Activated T-cell treated with anti-CD3 and anti-CD28 coated beads, Interleukin-2, amount 50 U/mL, for 24 hours (primary cell): ENCODE measurements at places on chromosomes 6 and 20.

DNA sequence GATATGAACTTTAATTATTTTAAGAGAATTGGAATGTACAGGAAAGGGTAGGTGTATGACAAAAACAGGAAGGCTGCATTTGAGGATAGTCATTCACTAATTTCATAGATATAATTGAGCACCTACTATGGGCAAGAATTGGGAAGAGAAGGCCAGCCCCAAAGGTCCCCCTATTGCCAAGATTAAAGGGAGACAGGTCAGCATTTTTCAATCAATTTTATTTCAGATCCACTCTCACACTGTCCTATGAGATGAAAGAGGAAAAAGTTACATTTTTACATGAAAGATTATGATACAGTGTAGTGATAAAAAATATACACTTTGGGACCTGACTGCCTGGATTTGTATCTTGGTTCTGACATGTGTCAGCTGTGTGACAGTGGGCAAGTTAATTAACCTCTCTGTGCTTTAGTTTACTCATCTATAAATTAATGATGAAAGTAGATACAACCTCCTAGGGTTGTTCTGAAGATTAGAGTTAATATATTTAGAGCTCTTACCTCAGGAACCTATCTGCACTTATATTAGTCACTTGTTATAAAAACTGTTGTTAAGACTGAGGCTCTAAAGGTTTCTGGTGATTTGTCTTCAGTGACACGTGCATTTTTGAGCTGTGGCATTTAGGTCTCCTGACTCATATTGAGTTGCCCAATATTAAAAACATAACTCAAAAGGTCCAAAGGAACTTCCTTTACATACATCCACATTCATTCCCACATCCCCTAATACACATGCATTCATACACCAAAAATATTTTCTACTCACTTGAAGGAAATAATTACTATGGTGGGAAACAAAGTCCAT is 45.7 kb downstream of the SCGN start:
- DNase-seq, result no peak

DNA sequence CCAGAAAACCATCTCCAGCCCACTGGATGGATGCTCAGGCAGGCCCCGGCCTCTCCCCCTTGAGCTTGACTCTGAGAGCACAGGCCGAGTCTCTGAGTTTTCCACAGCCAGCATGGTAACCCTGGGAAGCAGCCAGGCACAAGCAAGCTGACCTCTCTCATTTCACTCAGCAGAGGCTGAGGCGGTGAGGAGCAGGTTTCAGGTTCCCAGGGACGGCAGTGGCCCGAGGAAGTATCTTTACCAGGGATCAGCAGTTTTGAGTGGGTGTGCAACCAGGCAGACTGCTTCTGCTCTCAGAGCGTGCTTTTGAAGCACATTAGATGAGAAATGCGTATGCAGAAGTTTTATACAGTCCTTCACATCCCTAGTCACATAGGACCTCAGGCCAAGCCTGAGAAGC is 12.6 kb downstream of the HCK start:
- no peak for DNase-seq

DNA sequence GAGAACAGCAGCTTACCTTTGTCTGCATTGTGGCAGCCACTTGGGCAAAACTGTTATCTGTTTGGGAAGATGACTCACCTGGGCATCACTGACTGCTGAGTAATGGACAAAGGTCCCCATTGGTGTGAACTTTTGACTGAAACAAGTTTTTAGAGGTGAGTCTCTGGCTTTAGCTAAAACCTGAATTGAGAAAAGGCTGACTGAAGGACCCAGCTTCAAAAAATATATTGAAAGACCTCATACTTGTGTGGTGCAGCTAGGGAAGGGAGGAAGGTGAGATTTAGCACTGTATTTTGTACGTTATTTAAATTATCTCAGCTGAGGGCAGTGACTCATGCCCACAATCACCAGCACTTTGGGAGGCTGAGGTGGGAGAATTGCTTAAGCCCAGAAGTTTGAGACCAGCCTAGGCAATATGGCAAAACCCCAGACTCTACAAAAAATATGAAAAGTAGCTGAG is 4.5 kb upstream of the CITED2 start:
- no peak for DNase-seq

- no peak for DNase-seq
Measured at GRCh38 chr6:16711546-16712254, 49.6 kb downstream of the ATXN1 start.

DNA sequence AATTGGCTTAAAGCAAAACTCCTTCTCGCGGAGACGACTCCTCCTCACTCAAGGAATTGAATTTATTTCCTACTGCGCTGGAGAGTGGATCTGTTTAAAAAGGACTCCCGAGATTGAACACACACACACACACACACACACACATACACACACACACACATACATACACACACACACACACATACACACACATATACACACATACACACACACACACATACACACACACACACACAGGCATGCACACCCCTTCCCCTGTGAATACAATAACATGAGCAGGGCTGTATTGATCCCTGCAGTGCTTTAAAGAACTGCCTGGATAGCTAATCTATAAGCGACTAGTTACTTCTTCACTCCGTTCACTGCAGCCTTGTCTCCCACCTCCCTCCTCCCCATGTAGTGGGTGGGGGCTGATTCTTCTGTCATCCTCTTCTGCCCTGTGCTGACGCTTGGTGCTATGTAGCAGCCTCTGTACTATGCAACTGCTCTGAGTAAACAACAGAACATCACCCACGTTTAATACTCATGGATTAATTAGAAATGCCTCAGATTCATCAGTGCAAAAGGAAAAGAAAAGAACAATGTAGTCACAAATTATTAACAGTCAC is 549.0 kb downstream of the CDH26 start:
- DNase-seq, result no peak

DNA sequence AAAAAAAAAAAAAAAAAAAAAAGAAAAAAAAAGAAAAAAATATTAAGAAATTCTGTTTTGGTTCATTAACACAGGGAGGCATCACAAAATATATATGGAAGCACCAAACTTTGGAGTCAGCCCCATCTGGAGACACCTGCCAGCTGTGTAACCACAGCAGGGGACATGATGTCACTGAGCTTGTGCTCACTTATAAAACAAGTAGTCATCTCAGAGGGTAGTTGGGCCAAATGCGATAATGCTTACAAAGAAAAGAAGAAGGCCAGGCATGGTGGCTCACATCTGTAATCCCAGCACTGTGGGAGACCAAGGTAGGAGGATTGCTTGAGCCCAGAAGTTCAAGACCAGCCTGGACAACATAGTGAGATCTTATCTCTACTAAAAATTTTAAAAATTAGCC is 1.1 kb upstream of the BNIP5 start:
- DNase-seq, result no peak

- no peak for DNase-seq
Measured at GRCh38 chr6:119024111-119024510, 54.4 kb downstream of the FAM184A start.

GRCh38 chr6:119116712-119117281 is 38.3 kb upstream of the FAM184A start:
- DNase-seq, result no peak

GRCh38 chr20:24953621-24954133 is 4.6 kb downstream of the CST7 start:
- no peak for DNase-seq

- DNase-seq, result no peak
Measured at GRCh38 chr6:116158641-116159040, 32.7 kb upstream of the COL10A1 start.

GRCh38 chr6:52787917-52788316 is 15.7 kb downstream of the GSTA1 start:
- DNase-seq, result no peak

DNA sequence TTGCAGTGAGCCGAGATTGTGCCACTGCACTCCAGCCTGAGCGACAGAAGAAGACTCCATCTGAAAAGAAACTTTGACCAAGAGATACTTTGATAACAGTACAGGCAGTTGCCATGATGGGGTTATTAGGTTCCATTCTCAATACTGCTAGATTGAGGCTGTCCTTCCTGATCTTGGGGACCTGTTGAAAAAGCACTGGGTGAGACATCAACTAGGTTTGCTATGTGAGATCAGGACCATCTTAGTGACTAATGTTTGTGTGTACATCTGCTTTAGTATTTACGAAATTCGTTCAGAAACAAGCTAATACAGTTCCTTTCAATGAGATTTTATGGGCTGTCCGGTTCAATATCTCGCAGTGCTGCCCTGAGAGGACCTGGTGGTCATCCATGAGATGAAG is 2.6 kb downstream of the DSE start:
- DNase-seq, result no peak

GRCh38 chr6:33271117-33271467 is 584 bp downstream of the VPS52 start:
- DNase-seq, result no peak

GRCh38 chr20:49320460-49320859 is 42.6 kb upstream of the ZNFX1 start:
- no peak for DNase-seq

DNA sequence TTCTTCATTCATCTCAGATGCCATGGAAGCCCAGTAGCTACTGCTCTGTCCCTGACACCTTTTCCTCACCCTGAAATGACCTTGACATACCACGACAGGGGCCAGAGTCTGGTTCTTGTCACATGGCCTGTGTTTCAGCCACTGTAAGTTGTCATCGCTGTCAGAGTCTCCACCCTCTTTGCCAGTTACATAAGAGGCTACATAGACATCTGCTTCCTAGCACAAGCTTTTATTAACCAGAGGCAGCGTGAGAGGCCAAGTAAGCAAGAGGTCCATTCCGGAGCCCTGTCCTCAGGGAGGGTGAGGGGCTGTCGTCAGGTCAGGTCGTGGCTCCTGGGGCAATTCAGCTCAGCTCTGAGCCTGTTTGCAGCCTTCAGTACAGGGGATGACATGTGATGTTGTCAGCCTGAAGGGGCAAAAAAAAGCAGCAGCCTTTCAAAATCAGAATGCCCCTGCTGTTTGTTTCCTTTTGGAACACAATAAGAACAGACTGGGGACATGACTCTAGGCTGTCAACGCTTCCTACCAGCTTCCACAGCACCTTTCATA is 146.3 kb downstream of the MTFR2 start:
- DNase-seq, result no peak

GRCh38 chr20:48846516-48847492 is 19.0 kb upstream of the PREX1 start:
- peak; percentile 63 for DNase-seq

DNA sequence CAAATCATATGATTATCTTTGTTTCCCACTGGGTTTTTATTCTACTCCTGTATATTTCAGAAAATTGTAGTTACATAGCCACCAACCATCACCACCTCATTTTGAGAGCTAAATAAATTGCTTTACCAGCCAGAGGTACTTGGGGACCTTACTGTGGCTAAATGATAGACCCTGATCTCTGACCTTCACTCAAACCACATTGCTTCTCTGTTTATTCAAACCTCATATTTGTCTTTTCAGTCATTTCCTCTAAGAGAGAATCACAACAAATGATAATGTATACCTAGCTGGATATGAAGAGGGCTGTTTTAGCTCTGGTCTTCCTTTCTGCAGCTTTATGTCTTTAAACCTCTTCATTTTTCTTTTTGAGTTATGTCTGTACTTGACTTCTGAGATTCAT is 142.8 kb downstream of the ADGB start:
- no peak for DNase-seq

DNA sequence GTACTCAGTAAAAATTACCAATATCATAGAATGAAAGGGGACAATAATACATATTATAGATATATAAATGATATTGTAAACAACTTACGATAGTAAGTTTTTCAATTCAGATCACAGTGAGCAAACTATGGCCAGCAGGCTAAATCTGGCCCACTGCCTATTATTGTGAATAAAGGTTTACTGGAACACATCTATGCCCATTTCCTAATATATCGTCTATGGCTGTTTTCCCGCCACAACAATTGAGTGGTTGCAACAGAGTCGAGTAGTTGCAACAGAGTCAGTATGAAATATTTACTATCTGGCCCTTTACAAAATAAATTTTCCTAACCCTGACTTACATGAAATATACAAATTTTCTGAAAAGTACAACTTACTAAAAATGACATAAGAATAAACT is 297.3 kb upstream of the KCNQ5 start:
- no peak for DNase-seq

DNA sequence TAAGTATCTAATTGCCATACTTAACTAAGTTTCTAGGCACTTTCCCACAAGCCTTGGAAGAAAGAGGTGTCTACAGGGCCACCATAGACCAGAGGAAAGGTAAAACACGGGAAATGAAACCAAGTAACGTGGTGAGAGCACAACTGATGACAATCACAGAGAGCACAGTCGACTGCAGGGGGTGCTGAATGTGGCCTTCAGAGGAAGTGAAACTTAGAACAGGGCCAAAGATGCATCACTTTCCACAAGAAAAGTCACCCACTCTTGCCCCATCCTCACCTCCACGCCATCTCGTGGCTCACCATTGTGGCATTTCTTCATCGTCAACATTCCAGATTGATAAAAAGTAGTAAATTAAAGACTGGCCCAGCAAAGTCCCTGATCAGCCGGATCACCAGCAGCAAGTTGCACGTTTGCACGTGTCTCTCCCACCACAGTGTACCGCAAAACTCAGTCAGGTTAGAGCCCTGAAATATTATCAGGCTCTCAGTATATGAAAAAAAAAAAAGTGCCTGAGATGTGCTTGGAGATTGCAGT is 31.4 kb downstream of the HIVEP2 start:
- DNase-seq, result peak; percentile 75

GRCh38 chr6:154247119-154247861 is 109.3 kb downstream of the IPCEF1 start:
- DNase-seq, result no peak

DNA sequence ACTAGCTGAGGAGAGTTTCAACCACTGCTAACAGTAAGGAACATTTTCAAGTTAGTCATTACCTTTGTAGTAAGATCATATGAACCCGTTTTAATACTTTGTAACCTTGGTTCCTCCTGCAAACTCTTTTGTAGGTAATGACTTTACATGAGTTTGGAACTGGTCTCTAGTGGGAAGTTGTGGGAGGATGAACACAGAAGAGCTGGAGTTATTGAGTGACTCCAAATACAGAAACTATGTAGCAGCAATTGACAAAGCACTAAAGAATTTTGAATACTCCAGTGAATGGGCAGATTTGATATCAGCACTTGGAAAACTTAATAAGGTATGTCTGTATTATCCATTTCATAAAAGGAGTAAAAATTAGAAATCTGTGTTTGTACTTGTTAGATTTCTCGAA is 29.3 kb downstream of the DOP1A start:
- DNase-seq, result no peak

DNA sequence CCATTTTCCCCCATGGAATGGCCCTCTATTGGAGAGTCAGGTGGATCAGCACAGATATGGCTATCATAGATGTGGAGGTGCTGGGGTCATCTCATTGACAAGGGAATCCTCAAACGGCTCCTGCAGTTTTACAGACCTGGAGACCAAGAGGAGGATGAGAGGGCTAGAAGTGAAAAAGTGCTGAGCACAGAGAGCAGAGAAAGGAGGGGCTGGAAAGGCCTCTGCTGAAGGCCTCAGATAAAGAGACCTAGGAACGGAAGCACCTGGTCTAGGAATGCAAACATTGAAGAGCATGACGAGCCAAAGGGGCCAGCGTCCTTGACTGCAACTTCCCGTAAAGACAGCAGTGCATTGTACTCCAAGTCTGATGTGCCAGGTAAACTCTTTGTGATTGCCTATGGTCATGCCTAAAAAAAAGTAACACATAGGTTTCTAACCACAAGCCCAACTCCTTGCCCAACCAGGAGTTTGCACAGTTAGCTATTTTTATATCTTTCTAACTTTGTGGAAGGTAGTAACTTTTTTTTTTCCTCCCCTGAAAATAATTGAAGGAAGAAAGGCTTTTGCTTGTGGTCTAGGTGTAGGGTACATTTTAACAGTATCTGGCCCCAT is 15.2 kb downstream of the RSPH4A start:
- DNase-seq, result no peak

GRCh38 chr20:33183312-33183711 is 15.4 kb downstream of the BPIFA2 start:
- DNase-seq, result no peak
